ENCODE measurements at places on chromosomes 4 and X. TPM values are rescaled to one million over a fixed set of nuclear protein-coding genes. Genes with fewer than 3 reads are reported as not detected.

DNA sequence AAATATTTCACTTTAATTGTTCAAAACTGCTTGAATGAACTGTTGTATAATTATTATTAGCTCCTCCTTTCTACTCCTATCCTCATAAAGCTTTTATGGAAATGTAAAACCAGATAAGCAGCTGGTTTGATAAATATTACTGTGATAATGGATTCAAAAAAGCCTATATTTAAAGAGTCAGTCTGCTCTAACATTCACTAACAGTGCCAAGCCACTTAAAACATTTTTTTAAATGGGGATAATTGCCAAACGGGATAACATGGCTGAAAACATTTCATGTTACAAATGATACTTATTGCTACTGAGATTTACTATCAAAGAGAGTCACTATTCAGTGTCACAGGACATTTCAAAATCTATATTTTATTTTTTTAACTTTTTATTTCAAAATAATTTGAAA, 17.4 kb downstream of the ARHGAP24 start:
- no peaks in the 10 kb centered on the region for H3K27me3 ChIP-seq
- no peak overlapping the region for H3K4me3 ChIP-seq
- H3K36me3 ChIP-seq: no peaks in the 10 kb centered on the region

DNA sequence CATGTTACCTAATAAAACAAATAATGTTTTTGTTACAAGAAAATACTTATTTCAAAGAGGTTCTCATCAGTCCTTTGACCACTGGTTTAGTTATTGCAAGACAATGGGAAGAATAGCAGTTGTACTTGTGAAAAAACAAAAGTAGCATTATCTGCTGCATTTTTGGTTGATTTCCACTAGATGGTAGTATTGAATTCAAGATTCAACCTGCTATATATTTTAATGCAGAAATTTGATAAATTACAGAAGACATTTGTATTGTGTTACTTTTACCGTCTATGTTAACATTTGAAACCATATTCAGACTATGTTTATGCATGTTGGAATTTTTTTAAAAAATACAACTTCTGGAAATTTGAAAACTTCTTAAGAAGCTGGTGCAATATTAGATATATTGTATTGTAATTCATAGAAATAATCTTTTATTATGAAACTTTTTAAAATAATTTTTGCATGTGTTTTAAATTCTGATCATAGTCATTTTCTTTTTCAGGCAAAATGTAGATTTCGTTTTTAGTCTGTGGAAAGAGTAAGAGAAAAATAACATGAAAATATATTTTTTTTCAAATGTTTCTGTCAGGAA, 56.4 kb downstream of the SPCS3 start:
- H3K4me3 ChIP-seq: no peak overlapping the region
- no peak for DNase-seq
- H3K4me1 ChIP-seq: peaks cover 2% of the 10 kb centered on the region
- H3K27me3 ChIP-seq: peaks cover 2% of the 10 kb centered on the region
- no peak overlapping the region for H3K27ac ChIP-seq

NEIL3 gene
- 5.9 TPM for total RNA-seq

DNA sequence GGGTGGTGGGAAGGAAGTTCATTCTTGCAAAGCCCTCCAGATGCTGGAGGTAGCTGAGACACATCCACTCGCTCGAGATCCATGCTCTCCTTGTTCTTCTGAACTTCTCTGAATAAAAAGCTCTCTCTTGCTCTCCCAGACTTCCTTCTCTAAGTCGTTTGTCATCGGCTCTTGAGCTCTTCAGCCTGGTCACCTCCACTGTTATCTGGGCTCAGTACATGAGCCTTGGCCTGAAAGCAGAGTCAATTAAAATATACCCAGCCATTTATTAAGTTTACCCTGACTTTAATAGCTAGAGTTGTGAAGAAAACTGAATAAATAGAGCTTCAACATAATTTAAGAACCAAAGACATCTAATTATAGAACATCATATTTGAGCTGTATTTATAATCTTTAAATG, 99.0 kb downstream of the CPE start:
- no peak overlapping the region for H3K4me3 ChIP-seq
- H3K36me3 ChIP-seq: peaks cover 35% of the 10 kb centered on the region

DNA sequence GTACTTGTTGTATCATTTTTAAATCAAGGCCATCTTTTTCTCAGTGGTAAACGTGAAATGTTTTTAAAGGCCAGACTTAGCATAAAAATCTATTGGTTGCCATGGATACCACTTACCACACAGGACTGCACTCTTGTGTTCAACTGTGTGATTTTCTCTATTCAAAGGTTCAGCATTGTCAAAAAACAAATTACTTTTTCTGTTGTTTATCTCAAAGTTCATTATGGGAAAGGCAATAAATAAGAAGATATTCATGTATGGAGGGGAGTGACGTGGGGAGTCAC, 231.0 kb upstream of the GATB start:
- H3K27ac ChIP-seq: no peak overlapping the region
- H3K4me3 ChIP-seq: no peak overlapping the region
- DNase-seq: no peak
- H3K27me3 ChIP-seq: peaks cover 4% of the 10 kb centered on the region

GRCh38 chr4:3766036-3766784, at the start of gene ADRA2C:
Gene ADRA2C, plus strand, starts transcription at chr4:3766385. Its CDS starts 222 bp downstream, at chr4:3766607.
- H3K27ac ChIP-seq: no peak within 1 kb of the TSS
- peaks cover 7% of the 10 kb centered on the region for H3K4me1 ChIP-seq
- peaks cover 71% of the 10 kb centered on the region for H3K27me3 ChIP-seq
- H3K4me3 ChIP-seq: peak within 1 kb of the TSS; percentile 75
- peak; percentile 52 for DNase-seq

DNA sequence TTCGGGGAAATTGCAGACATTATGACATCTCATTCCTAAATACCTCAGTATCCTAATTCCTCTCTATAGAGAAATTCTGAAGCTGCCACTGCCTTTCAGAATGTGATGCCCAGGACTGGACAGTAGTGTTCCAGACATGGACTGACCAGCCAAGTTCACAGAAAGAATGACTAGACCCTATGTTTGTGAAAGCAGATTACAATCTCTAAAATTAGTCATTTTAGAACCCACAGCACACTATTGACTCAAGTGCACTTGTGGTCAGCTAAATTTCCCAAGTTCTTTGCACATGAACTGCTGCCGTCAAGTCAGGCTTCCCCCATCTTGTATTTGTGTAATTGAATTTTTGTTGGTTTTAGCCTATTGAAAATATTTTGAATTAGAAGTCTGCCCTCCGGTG, 81.0 kb upstream of the ESX1 start:
- no peaks in the 10 kb centered on the region for H3K36me3 ChIP-seq
- DNase-seq: no peak
- H3K27ac ChIP-seq: no peak overlapping the region

SCRG1 gene
- 0.47 TPM for total RNA-seq

DNA sequence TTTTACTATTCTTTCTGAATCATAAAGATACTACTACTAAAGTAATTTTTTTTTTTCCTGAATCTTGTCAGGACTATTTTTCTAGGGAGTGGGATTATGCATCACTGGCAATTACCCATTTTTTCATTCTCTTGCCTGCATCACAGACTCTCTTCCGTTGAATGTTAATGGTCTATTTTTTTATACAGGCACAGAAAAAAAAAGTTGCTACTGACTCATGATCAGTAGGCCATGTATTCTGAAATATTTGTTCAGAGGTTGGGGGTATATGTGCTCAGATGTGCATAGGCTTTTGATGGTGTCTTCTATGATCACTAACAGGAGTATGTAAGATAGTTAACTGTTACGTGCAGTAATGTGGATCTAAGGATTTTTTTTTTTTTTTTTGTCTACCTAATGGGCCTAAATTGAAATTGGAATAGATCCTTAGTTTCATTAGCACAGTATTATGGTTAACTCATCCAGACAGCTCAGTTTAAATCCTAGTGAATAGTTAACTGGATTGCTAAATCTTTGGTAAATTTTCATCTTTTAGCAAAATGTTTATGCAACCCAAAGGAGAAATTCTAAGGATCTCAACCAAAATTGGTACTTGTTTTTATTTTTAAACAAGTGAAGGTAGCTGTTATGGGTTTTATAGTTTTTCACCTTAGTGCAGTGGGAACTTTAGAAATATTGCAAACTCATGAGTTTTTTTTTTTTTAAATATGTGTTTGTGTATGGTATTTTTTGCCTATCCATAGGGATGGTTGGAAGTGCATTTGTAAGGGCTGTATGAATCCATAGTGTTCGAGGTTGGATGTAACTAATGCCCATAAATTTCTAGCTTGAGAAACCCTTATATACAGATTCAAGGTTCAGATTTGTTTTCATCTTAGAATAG, 12.1 kb downstream of the BMP2K start:
- no peak overlapping the region for H3K27ac ChIP-seq
- no peaks in the 10 kb centered on the region for H3K27me3 ChIP-seq
- H3K4me1 ChIP-seq: peaks cover 10% of the 10 kb centered on the region
- no peak for DNase-seq
- H3K4me3 ChIP-seq: no peak overlapping the region

DNA sequence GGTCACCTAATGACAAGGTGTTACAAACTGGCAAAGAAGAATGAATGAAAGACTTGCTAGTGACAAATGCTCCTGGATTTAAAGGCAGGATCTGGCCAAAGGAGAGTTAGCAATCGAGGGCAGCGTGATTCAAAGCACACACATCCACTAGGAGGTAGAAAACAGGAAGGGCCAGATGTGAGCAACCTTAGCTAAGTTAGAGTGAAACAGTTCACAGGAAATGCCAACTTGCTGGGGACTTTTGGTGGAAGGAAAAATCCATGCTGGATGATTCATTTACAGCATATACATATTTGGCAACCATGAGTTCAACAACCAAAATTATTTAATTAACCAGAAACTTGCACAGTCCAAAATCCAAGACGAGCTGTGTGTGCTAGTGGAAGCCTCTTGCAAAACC, 276.9 kb downstream of the PTTG2 start:
- H3K4me1 ChIP-seq: no peaks in the 10 kb centered on the region
- no peaks in the 10 kb centered on the region for H3K36me3 ChIP-seq
- no peak for DNase-seq

CDKL5 gene
- 16.3 TPM for total RNA-seq
